HuH-7.5 (cell line): ENCODE measurements at places on chromosomes 2 and 18.

- DNase-seq: no peak
Observed at GRCh38 chr18:52723550-52723970, 383.6 kb downstream of the DCC start.

- DNase-seq: no peak
Observed at GRCh38 chr2:39215545-39215944, 28.2 kb downstream of the CDKL4 start.

DNA sequence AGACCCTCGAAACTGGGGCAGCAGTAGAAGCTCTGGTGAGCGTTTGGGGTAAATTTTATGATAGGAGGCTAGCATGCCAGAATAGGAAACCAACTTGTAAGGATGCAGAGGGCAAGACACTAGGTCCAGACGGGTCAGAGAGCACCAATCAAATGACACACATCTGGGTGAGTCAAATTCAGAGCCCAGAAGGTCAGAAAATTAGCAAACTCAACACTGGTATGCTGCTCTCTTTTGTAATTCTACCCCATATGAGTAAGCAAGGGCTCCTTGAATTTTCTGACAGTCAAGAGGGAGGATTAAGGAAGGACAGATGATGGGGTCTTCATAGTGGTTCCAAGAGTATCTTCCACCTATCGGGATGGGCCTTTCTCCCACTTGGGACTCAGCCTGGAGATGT lies 209.8 kb downstream of the BCL2 start:
- no peak for DNase-seq

DNA sequence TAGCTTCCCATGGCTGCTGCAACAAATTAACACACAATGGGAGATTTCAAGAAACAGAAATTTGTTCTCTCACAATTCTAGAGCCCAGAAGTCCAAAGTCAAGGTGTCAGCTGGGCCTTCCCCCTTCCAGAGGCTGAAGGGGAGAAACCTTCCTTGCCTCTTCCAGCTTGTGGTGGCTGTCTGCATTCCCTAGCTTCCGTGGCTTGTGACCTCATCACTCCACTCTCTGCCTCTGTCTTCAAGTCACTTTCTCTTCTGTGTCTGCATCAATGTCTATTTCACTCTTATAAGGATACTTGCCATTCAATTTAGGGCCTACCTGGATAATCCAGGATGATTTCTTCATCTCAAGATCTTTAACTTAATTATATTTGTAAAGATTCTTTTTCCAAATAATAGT lies 16.8 kb upstream of the SRBD1 start:
- DNase-seq: no peak

GRCh38 chr2:46748735-46749531 lies 166.7 kb downstream of the MCFD2 start:
- DNase-seq: no peak

GRCh38 chr18:54217624-54218023 lies 6.8 kb downstream of the MBD2 start:
- DNase-seq: no peak

DNA sequence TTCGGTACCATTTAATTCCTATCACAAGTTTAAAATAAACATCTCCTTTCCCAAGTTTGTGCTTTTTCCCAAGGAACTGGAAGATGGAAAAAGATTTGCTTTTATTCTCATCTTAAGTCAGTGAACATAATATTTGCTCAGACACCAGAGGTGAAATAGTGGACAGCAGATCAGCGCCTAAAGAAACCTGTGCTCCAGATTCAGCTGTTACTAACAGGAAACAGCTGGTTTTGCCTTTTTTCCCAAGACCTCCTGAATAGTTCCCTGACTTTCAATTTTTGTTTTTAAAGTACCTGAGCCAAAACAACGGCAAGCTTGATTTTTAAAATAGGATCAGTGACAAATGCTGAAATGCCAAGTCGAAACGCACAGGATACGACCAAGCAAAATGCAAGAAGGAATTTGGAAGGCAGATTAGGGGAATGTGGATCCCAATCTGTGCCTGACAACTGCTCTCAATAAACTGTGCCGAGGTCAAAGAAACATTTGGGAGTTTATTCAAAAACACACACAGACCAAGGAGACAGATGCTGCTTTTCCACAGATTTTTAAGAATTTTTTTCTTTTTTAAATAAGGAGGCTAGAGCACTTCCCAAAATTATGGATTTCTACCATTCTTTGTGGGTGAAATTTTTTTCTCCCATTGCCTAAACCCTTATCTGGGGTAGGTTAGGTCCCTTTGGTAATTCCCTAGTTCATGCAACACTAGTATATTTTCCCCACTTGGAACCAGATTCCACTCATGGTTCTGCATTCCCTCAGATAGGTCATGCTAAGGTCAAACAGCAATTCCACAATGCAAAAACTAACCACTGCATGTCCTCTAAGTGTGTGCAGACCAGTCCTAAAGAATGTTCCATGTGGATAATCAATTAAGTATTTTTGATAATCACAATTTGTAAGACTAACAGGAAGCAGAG lies 121.5 kb upstream of the PDE1A start:
- no peak for DNase-seq

DNA sequence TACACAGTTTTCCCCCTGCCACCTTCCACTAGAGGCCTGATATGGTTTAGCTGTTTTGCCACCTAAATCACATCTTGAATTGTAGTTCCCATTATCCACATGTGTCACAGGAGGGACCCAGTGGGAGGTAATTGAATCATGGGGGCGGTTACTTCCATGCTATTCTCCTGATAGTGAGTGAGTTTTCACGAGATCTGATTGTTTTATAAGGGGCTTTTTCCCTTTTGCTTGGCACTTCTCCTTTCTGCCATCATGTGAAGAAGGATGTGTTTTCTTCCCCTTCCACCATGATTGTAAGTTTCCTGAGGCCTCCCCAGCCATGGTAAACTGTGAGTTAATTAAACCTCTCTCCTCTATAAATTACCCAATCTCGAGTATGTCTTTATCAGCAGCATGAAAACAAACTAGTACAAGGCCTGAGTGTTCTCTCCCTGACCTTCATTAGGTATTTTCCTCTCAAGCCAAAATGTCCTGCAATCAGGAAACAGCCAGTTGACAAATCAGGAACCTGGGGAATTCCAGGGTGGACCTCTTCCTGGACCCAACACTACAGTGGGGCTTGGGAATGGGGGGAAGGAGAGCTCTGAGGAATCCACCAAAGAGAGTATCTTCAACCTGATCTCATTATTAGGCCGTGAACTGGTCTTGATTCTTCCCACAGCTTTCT lies 129.9 kb downstream of the TXNL1 start:
- no peak for DNase-seq

- no peak for DNase-seq
Observed at GRCh38 chr2:120490091-120490798, 144.3 kb downstream of the INHBB start.

DNA sequence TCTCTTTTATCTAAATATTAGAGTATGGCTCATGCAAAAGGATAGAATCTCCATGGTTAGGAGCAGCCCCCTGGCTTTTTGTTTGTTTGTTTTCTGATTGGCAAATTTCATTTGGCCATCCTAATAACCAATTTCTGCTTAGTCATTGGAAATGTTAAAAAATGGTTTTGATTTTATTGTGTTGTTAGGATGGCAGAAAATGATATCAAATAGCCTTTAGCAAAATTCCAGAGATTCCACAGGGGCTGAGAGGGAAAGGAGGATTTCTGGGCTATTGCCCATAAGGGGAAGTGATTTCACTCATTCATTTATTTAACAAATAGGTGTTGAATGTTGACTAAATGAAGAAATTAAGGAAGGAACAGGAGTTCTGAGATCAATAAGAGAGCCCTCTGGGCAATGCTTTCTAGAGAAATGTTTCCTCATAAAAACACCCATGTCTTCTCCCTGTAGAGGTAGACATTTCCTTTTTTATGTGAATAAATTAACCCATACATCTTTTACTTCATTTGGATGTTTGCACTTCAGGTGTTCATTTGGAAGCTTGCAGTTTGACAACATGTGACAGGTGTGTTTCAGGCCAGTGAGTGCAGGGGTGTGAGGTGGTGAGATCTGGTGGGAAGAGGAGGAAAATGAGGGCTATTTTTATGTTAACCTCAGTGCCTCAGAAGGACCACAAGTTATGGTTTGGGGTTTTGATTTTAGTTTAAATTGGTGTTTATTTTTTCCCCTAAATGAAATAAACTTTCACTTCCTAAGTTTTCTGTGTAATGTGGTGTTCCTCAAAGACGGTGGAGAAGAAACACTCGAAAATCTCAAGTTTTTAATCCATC lies 61.7 kb upstream of the EPC2 start:
- DNase-seq: no peak

GRCh38 chr2:45438872-45439665 lies 172.0 kb downstream of the SRBD1 start:
- no peak for DNase-seq

GRCh38 chr2:71389384-71390072 lies 57.9 kb downstream of the ZNF638 start:
- DNase-seq: no peak

DNA sequence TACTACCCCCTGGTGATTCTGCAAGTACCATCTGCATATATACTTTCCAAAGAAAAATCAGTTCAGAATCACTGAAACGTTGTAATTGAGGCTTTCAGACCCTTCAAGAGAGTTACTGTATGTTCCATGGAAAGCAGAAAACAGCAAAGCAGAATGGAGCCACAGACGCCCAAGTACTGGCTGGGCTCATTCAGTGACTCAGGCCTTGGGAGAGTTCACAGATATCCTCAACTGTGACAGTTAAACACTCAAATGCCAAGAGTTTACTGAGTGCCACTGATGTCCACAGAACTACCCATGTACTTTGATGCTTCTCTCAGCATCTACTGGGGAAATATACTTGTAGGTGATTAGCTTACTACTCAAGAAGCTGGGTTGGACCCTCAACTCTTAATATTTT lies 303.4 kb downstream of the TCF4 start:
- DNase-seq: no peak

DNA sequence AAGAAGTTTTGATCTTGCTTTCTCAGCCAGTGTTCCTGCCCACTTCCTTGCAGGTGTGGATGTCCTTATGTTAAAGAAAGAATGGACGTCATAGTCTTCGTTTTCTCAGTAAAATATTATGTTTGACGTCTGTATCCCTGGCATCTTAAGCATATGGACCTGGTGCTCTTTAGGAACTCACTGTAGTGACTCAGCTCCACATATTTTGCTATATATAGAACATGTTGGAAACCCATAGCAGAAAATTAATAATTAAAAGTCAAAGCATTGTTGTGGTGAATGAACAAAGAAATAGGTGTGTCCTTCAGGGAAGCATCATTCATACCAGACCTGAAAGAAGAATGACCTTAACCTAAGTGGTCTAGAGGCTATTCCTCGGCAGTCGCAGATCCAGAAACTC lies 196.1 kb downstream of the MCFD2 start:
- DNase-seq: no peak

DNA sequence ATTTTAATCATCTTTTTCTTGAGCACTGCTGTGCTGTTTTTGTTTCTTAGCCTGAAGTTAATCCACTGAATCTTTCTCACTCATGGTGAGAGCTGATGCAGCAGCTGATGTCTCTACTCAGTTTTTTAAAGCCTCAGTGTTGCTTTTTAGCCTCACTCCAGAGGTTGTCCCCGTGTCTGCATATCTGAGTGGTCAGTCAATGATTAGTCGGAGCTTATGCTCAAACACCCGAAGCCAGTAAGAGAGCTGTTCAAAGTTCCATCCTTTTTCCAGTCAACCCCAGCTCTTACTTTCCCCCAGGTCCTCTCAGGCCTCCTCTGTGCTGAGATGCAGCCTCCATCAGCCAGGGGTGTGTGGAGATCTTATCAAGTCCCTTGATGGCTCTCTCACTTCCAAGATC lies 81.1 kb downstream of the MBOAT2 start:
- DNase-seq: no peak

GRCh38 chr2:217394510-217395351 lies 534.9 kb upstream of the TNP1 start:
- no peak for DNase-seq

GRCh38 chr2:84285056-84285747 lies 173.9 kb downstream of the SUCLG1 start:
- DNase-seq: no peak

GRCh38 chr2:150012986-150013385 lies 425.4 kb upstream of the MMADHC start:
- DNase-seq: no peak

DNA sequence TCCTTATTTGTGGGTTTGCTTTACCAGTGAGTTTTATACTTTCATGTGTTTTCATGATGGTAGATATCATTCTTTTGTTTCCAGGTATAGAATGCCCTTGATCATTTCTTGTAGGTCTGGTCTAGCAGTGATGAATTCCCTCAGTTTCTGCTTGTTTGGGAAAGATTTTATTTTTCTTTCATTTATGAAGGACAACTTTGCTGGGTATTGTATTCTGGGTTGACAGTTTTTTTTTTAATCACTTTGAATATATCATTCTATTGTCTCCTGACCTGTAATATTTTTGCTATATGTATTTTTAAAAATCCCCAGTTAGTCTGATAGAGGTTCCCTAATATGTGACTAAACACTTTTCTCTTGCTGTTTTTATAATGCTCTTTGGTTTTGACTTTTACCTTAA lies 58.3 kb upstream of the GALNT3 start:
- DNase-seq: no peak

- no peak for DNase-seq
Observed at GRCh38 chr2:215397632-215398341, 38.1 kb downstream of the FN1 start.

GRCh38 chr2:97645112-97645694 lies 659 bp upstream of the COX5B start:
- DNase-seq: no peak

DNA sequence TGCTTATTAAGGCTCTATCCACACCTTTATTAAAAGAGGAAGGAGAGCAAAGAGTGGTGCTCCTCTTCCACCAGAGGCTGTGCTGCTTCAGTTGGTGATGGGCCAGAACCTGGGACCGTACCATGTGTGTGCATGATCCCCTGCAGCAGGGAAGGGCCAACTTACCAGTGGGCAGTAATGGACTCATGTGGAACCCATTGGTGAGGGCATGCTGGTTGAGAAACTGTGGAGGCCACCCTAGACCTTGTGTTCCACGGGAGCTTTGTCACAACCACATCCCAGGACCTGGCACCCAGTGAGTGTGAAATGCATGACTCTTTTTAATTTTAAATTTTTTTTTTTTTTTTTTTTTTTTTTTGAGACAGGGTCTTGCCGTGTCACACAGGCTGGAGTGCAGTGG lies 5.4 kb downstream of the UBE2F start:
- DNase-seq: no peak
